ENCODE measurements at places on chromosomes 6 and 20.

- DNase-seq: no peak
Measured at GRCh38 chr6:2731281-2731909, 19.3 kb downstream of the MYLK4 start.

DNA sequence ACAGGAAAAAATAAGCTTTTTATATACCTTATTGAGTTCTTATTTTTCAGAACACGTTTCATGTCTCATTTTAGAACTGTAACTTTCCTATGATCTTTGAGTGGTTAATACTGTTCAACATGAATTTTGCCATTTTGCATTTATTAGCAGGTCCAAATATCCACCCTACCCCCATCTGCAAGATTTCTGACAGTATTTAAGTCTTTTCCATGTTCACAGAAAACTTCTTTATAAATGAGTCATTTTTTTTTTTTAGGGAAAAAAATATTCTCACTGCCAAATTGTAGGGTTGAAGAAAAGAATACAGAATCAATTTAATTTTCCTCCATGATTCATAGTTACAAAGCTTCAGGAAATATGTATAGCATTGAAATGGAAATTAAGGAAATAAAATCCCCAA is 101.8 kb downstream of the COL21A1 start:
- DNase-seq: no peak

- no peak for DNase-seq
Measured at GRCh38 chr6:113953346-113953745, 17.6 kb downstream of the HDAC2 start.

DNA sequence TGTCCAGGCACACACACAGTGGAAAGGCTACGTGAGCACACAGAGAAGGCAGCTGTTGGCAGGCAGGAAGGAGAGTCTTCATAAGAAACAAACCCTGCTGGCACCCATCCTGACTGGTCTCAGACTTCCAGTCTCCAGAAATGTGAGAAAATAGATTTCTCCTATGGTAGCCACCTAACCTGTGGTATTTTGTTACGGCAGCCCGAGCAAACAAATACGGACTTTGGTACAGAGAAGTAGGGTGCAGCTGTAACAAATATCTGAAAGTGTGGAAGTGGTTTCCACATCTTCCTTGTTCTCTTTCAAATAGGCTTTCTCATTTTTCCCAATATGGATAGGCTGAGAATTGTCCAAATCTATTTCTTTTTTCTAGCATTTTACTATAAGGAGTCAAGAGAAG is 94.6 kb downstream of the ADGB start:
- no peak for DNase-seq

DNA sequence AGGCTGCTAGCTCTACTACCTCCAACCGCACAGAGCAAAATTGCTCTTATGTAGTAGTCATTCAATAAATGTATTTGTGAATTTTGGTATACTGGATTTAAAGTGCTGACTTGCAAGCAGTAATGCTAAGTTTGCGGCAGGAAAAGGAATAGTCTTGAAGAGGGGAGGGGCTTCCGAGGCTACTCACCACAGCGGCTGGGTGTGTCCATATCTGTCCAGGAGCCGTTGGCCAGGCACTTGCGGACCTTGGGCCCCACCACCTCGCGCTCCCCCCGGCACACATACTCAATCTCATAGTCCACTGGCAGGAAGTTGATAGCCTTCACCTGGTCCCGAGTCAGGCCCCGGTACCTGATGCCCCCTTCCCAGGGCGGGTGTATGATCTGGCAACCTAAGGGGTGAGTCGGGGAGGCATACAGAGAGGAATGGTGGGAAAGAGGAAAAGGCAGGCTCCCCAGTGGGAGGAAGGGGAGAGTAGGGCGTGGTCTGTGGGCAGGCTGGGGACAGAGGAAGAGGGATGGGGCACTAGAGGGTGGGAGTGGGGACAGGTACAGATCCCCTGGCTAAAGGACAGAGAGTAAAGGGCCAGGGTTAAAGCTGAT is 1.7 kb downstream of the GABBR1 start:
- DNase-seq: no peak

DNA sequence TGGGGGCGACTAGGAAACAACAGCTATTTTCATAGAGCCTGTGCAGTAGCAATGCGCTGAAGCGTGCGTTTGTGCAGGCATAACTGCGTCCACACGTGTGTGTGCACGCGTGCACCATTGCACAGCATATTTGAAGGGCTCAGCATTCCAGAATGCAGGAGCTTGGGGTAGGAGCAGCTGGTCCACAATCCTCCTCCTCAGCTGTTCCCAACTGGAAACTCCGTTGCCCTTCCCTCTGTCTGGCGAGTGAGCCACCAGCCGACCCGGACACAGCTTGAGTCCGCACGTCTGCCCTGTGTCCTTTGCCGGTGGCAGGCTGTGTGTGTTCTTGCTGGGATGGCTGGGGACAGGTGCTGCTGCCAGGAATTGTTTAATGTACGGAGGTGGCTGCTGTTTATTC is 110.2 kb downstream of the SASH1 start:
- no peak for DNase-seq

DNA sequence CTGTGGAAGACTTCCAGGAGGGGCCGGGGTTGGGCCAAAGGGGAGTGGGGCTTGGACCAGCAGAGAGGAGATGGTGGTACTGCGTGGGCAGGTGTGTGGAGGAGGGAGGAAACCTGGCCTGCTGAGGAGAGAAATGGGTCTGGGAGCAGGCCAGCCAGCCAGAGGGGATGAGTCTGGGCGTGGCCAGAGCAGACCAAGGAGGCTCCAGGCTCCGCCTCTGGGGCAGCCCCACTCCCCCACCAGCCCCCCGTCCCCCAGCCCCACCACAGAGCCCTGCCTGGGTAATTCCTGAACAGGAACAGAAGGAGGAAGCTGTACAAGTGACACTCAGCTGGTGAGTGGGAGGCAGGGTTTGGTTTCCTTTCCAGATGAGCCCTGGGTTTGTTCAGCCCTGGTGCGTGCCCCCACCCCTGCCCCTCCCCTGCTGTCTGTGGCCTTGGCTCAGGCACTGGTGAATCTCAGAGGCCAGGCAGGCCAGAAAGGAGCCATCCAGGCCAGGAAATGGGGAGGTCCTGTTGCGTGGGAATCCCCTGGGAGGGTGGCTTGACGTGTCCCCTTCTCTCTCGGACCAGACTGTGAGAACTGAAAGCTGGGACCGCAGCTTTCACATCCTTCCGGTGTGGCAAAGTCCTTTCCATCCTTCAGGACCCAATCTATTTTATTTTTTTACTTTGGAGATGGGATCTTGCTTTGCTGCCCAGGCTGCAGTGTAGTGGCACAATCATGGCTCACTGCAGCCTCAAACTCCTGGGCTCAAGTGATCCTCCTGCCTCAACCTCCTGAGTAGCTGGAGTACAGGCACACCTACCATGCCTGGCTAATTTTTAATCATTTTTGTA is 9.4 kb upstream of the SRC start:
- DNase-seq: no peak

DNA sequence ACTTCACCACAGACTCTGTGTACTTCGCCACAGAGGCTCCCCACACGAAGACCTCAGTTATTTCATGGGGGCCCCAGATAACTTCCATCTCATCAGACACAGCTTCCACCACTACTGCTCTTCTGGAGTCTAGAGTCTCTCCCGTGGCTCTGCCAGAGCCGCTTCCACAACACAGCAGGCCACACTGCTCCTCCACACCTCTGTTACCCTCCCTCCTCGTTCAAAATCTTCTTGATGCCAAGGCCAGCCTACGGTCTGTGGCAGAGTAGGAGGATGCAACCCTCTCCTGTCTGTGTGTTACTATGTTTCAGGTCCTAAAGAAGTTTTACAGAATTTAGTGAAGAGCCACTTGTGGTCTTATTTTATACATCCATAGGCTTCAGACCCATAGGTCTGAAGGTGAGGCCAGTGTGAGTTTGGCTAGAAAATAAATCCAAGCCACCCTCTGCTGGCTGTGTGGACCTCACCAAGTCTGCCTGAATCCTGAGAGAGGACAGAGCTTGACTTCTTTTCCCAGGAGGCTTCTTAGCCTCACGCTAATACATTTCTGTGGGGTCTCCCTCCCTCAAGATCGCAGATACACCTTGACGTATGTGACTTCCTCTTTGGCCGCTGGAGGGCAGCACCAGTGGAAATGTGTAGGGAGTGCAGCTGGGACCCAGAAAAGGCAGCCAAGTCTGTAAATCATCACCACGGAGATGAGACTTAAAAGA is 197.7 kb downstream of the FAXC start:
- DNase-seq: peak; percentile 11

Data from AG08396 (cell line).